ENCODE measurements at places on chromosomes 6 and 20.

GRCh38 chr6:32047084-32047478, 8.9 kb downstream of the CYP21A2 start:
- no peak for DNase-seq

DNA sequence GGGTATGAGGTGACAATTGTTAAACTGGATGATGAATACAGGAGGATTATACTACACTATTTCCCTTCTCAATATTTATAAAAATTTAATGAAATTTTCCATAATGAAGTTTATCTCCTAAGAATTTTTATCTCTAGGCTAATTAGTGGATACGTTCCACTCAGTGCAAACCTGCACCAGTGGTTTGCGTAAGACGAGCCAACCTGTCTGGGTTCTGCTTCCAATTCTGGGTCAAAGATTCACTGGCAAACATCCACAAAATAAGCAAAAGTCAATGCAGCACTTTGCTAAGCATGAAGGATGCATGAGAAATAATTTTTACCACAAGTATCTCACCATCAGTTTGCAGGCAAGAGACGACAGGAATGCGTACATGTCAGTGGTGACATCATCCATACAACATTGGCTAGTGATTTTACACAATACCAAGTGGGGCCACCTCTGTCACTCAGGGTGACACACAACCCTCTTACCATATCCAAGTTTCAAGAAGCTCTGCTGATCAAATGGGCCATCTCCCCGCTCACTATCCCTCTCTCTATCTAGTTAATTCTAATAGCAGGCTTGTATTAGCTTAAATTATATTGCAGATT, 51.7 kb downstream of the FAM50B start:
- DNase-seq, result no peak

DNA sequence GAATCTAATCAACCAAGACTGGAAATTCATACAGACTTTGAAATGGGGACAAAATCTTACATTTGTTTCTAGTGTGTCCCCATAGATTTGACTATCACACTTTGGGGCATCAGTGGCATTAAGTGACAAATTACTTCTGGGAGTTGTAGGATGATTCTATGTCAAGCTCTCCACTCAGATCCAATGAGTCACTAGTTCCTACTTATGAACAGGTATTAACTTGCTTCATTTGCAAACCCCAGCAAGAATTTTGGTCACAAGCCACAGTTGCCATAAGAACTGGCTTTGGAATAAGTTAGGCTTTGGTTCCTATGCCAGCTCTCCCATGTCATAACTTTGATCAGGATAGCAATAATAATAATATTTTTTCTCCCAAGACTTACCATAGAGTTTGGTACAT, 77.6 kb upstream of the PTPRK start:
- no peak for DNase-seq

- DNase-seq, result no peak
Measured at GRCh38 chr20:38534756-38535155, 46.2 kb upstream of the ADIG start.

DNA sequence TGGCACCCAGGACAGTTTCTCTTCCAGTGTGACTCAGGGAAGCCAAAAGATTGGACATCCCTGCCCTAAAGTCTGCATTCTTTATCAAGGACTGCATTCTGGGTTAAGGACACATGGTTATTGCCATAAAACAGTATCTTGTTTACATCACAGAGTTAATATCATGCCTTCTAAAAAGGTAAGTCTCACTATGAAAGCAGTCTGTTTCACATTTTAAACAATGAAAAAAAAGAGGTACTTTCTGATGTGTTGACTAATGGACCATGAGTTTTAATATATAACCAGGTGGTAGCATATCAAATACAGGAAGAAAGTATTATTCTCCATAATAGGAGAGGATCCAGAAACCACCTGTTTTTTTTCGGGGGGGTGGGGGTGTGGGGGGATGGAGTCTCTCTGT, 93.7 kb downstream of the TIAM2 start:
- DNase-seq, result no peak

DNA sequence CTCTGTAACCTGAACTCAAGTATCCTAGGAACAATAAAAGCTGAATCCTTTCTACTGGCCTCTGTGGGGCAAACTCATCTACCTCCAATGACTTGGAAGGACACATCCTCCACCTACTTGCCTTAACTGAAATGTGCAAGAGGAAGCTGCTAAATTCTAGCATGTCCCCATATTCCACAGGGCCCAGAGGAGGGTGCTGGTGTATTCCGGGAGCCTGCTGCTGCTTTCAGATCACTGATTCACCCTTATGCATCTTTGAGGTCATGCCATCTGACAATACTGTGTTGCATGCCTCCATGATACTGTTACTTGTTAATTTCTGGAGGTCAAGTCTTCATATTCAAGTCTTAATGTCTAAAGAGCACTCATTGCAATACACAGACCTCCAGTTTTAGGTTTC, 40.3 kb downstream of the LYRM4 start:
- no peak for DNase-seq

DNA sequence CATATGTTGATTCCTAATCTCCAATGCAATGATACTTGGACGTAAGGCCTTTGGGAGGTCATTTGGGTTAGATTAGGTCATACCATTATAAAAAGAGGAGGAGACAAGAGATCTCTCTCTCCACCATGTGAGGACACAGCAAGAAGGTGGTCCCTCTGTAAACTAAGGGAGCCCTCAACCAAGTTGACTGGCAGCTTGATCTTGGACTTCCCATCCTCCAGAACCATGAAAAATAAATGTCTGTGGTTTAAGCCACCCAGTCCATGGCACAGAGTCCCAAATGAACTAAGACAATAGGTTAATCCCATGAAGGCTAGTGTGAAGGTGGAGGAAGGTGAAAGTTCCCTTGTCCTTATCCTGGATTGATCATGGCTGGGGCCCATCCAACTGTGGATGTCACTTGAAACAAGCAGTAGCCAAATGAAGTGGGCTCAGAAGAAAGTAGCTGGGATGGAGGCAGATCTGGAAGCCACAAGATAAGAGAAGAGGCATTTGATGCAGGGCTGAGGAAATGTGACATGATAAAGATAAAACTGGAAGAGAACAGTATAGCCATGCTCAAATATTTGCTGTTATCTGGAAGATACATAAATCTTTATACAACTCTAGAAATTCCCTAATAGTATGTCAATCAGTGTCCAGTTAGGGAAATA, 99.9 kb downstream of the BANF2 start:
- no peak for DNase-seq

- DNase-seq, result no peak
Measured at GRCh38 chr6:129100164-129100563, 217.2 kb downstream of the LAMA2 start.

DNA sequence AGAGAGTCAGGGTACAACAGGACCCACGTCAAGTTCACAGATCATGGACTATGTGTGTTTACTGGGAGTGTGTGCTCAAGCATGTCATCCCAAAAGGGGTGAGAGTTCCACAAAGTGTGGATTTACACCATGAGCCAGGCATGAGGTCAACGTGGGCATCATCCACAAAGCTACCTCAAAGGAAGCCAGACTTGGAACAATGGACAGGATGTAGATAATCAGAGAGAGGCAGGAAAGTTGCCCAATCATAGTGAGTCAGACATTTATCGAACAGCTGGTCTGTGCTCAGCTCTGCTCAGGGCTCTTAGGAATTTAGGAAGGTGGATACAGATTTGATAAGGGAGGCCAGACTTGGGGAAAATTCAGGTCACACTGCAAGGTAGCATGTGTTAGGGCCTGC, 317.2 kb upstream of the CDYL start:
- DNase-seq, result no peak

- DNase-seq, result peak; percentile 51
Measured at GRCh38 chr6:44655412-44656342, 268.2 kb downstream of the CDC5L start.
